T follicular helper cell (primary cell): ENCODE measurements at places on chromosomes 1 and 21.

DNA sequence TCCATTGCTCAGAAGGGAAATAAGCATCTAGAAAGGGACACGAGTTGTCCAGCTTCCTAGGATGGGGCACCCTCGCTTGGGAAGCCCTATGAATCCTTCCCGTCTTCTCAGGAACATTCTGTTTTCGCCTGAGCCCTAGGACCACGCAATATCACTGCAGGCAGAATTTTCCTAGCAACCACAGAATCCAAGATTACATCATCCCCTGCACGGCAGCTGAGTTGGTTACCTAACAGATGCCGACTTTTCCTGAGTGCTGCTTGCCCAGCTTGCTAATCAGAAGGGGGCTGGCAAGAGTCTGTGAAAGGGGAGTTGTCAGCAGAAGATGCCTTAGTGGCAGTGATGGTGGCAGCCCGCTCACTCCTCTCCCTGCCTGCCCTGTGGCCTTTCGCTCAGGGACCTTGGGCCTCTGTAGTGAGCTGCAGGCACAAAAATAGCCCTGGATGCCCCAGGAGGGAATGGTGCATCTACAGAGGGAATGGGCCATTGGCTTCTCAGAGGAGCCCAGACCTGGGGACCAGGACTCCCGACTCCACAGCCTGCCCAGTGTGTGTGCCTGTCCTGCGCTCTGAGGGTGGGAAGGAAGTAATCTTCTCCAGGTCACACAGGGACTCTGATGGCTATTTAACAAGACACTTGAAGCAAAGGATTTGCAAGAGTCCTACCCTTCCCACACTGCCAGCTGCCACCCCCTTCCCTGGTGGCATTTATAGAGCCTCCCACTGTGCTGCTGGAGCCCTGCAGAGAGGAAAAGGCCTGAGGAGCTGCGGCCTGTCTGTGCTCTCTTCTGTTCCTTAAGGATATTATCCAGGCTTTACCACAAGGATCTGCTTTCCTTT, 28.9 kb upstream of the CLSTN1 start:
- DNase-seq = no peak

- no peak for DNase-seq
Observed at GRCh38 chr1:18761948-18762840, 97.3 kb downstream of the TAS1R2 start.

GRCh38 chr1:86423473-86423872, 498 bp upstream of the CLCA2 start:
- no peak for DNase-seq

GRCh38 chr1:84899969-84900368, 7.0 kb upstream of the LPAR3 start:
- no peak for DNase-seq

- no peak for DNase-seq
Observed at GRCh38 chr21:20016435-20017005, 981.7 kb upstream of the NCAM2 start.

DNA sequence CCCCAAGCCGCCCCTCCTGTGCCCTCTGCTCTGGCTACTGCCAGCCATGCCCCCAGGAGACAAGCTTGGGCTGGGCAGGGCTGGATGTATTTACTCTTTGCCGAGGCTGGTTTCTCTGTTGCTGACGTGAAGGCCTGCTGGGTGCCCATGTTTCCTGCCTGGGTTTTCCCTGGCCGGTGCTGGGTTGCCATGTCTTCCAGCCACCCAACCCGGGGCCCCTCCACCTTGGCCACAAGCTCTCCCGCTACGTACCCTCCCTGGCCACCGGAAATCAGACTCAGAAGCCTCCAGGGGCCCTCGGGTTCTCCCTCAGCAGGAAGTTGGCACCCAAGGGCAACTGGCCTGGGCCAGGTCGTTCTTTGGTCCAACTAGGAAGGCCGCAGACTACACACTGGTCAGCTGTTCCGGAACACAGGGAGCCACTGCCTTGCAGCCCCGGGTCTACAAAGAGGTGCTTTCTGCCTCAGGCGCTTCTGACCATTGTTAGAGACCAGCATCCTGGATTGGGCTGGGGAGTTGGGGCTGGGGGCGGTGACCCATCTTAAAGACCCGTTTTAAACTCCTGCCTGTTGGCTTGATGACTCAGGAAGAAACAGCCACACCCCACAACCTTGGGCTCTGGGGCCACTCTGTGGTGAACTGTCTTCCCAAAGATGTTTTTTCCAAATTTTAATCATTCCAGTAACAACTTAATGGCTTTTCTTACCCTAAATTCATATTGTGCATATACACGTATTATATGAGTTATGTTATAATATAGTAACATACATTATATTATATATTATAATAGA, 71.2 kb upstream of the RUNX3 start:
- no peak for DNase-seq

- no peak for DNase-seq
Observed at GRCh38 chr21:44890338-44890931, 16.9 kb upstream of the PTTG1IP start.

- DNase-seq = peak; percentile 80
Observed at GRCh38 chr1:11037740-11038182, 9.3 kb downstream of the MASP2 start.

DNA sequence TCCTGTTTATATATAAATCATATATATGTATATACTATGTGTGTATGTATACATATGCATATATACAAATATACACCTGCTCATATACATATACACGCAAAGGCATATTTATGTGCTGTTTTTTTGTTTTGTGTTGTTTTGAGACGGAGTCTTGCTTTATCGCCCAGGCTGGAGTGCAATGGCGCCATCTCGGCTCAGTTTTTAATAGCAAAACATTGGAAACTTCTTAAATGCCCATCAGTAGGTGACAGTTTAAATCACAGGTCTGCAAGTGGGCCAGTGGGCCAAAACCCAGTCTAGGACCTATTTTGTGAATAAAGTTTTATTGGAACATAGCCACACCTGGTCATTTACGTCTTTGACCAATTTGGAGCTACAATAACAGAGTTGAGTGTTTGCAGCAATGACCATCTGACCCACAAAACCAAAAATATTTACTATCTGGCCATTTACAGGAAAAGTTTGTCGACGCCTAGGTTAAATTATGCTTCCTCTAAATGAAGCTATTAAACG, 132.3 kb downstream of the TOMM20 start:
- DNase-seq = no peak

DNA sequence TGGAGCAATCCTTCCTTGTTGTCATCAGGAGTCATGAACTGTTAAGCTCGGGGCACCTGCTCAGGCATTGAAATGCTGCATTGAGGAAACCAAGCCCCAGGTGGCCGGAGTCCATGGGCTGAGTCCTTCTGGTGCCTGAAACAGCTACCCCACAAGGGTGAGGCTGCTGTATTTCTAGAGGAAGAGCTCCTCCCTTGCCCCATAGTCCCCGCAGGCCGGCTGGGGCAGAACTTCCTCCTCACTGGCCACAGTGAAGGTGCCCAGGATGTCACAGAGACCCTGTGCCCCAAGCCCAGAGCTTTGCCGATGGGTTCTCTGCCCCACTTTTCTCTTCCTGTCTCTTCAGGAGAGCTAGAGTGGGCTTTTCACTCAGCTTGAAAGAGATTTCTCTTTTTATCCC, 80.8 kb upstream of the GCLM start:
- no peak for DNase-seq

- DNase-seq = no peak
Observed at GRCh38 chr1:244757091-244757939, 78.1 kb upstream of the COX20 start.

DNA sequence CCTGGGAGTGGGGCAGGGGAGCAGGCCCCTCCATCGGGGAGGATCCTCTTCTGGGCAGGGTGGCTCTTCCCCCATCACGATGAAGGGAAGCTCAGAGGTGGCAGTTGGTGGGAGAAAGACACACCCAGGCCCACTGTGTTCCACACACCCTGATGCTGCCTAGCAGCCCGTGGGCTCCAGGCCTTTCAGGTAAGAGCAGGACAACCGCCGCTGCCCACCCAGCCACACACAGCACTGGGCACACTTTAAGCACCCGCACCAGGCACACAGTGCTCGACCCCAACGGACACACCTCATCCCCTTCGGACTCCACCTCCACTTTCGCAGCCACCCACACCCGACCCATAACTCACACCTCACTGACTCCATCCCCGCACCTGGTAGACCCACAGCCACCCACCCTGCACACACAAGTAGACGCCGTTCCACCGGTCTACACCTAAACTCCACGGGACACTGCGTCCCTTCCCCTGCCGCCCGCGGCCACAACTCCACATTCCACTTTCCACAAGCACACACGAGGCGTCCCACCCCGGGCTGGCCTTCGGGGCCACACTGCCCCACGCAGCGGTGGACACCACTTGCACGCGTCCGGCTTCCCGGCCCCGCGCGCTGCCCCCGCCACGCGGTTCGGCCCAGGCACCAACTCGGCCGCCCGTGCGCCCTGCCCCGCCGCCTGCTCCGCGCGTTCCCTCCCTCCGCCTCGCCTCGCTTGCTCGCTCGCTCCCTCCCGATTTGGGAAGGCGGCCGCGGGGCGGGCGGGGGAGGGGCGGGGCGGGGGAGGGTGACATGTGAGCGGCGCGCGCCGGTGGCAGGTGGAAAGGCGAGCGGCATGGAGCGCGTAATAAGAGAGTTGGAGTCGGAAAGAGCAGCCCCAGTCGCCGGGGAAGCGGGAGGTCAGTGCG, at the start of gene KCNQ4:
Gene KCNQ4, plus strand, starts transcription at position 787 of the 905 bp plus-strand sequence. CDS start 307 bp downstream, outside the sequence.
- DNase-seq = no peak

- DNase-seq = no peak
Observed at GRCh38 chr1:106897976-106898375, 158.5 kb upstream of the PRMT6 start.
